ENCODE measurements at places on chromosomes 3 and 15. TPM values are rescaled to one million over a fixed set of nuclear protein-coding genes. Genes with fewer than 3 reads are reported as not detected.

Gene ZNF80
- not detected for total RNA-seq

Gene TMEM41A
- total RNA-seq, result 21.3 TPM

Gene DHFR2
- total RNA-seq, result 3.1 TPM

Gene NBEAL2
- 42.1 TPM for total RNA-seq

Gene PLA2G4E
- not detected for total RNA-seq

Gene CYP8B1
- not detected for total RNA-seq

Gene HRH1
- total RNA-seq, result 9.7 TPM

Gene SLC9C1
- total RNA-seq, result not detected

Gene DLEC1
- total RNA-seq, result 0.06 TPM

Gene P2RY14
- total RNA-seq, result not detected

Gene SNTN
- not detected for total RNA-seq

Gene REC114
- total RNA-seq, result not detected

Gene FANCD2OS
- total RNA-seq, result not detected

Gene ASTE1
- 4.1 TPM for total RNA-seq

Gene SAMMSON
- not detected for total RNA-seq

All from A549 treated with CpdA at 1 μM for 4 hours (cell line).